ENCODE measurements at places on chromosomes 2 and 18. TPM values are rescaled to one million over a fixed set of nuclear protein-coding genes. Genes with fewer than 3 reads are reported as not detected.

DNA sequence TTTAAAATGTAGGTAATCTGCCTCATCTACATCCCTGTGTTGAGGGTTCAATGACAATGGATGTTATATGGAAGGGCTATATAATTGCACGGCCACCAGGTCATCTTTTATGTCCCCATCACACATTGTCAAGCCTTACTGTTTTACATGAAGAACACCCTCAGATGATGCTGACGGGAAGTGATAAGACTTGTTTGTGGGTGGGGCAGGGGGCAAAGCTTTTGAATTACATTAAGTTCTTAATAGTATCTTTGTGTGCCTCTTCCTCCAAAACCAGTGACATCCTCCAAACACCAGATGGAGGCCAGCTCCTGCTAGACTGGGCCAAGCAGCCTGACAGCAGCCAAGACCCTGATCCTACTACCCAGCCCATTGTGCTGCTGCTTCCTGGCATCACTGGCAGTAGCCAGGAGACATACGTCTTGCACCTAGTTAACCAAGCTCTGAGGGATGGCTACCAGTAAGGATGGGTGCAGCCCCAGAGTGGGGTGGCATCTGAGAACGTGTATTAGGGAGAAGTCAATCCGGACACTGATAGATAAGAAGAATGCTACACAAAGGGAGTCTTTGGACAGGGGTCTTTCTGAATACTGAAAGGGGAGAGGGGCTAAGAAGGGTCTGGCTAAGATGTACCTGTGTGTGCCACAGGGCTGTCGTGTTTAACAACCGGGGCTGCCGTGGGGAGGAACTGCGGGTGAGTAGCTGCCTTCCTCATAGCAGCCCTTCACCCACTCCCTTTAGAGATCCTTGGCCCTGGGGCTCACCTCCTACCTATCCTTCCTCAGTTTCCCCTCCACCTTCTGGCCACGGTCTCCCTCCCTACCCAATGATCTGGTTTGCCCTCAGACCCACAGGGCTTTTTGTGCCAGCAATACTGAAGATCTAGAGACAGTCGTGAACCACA, 5.3 kb downstream of the ABHD1 start:
- no peak for DNase-seq

- DNase-seq = no peak
These were observed 537.3 kb downstream of the ERBB4 start for GRCh38 chr2:212001325-212001724.

DNA sequence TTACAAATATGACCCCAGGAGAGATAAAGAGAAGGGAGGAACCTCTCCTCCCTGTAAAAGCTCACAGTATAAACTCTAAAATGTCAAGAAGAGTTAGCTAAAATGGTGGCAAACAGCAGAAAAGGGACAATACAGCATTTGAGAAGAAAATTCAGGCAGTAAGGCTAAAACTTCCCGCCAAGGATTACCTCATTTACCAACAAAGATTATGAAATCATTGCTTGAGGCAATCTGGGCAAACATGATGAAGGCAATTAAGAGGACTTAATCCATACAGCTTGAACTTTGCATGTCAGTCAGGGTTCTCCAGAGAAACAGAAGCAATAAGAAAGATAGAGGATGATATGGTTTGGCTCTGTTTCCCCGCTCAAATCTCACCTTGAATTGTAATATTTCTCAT, 81.4 kb downstream of the CMPK2 start:
- no peak for DNase-seq

FLACC1 gene
- total RNA-seq = 1.3 TPM

NR4A2 gene
- 3.2 TPM for total RNA-seq
